ENCODE measurements at places on chromosomes 6 and 20.
A peak's percentile ranks its signal among the peaks of the same experiment; 100 is the strongest.

GRCh38 chr6:30329331-30329730, 2.6 kb downstream of the TRIM39 start:
- no peak for DNase-seq

DNA sequence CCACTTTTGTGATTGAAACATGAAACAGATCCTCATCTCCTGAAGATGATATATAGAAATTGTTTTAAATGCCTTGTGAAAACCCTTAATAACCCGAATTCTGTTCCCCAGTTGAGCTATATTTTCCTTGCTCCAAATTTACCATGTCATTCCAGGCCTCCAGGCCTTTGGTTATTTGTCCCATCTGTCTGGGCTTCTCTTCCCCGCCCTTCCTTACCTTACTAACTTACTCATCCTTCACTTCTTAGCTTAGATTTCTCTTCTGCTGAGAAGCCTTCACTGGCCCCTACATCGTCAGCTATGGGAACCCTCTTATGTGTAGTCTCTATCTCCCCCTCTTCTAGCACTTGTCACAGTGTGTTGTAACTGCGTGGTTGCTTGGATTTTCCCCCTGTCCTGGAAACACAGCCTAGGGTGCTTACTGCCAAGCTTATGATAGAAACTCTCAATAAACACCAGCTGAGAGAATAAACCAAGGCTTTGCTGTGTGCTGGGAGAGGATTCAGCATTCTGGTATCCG, 68.6 kb downstream of the SGK1 start:
- DNase-seq, result no peak

DNA sequence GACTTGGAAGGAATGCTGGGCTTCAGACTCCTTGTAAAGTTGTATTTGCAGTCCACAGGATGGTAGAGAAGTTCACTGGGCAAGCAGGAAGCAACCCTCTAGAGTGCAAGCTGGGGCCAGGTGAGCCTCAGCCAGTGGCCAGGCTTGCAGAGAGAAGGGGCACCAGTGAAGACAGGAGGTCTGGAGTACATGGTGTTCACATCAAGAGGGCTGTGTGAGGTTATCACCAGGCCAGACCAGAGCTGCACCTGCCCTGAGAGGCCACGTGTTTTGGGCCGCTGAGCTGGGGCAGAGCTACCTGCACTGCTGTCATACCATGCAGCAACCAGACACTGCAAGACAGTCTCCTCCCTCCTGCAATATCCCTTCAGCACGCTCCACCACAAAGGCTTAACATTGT, 79.0 kb downstream of the SH3BGRL2 start:
- DNase-seq, result no peak

- DNase-seq, result no peak
Measured at GRCh38 chr6:46715141-46715540, 20.0 kb downstream of the PLA2G7 start.

GRCh38 chr20:1861347-1861976, 33.7 kb upstream of the SIRPA start:
- DNase-seq, result no peak

DNA sequence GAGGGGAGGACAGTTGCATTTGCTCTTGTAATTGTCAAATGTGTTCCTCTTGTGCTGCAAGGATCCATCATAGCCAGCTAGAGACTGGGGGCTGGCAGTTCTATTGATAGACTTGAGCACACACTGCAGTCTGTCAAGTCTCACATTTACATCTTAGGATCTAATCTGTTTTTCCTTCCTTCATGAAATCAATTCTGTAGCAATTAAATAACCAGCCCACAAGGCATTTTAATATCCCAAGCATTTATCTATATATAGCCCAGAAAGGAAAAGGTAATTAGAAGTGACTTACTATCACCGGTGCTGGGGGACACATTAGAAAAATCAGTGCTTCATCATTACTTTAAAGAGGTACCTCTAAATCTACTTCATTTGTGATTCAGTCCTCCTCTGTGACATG, 143.0 kb upstream of the STXBP5 start:
- no peak for DNase-seq

- no peak for DNase-seq
Measured at GRCh38 chr20:47878601-47879027, 93.3 kb upstream of the SULF2 start.

GRCh38 chr6:110265273-110265672, 85.0 kb downstream of the CDC40 start:
- DNase-seq, result no peak

DNA sequence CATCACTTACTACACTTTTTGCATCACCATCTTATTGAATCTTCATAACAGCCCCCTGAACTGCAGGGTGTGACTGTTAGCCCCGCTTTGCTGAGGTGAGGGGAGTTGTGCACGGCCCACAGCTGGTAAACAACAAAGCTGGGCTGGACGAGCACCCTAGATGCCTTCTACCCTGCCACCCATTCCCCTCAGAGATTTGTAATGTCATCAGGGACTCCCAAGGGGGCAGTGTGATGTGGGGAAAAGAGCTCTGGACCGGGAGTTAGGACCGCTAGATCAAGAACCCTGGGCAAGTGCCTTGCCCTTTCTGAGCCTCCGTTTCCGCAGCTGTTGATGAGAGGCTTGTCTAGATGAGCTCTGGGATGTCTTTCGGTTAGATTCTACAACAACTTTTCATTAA, 20.9 kb downstream of the PKIG start:
- DNase-seq, result no peak

DNA sequence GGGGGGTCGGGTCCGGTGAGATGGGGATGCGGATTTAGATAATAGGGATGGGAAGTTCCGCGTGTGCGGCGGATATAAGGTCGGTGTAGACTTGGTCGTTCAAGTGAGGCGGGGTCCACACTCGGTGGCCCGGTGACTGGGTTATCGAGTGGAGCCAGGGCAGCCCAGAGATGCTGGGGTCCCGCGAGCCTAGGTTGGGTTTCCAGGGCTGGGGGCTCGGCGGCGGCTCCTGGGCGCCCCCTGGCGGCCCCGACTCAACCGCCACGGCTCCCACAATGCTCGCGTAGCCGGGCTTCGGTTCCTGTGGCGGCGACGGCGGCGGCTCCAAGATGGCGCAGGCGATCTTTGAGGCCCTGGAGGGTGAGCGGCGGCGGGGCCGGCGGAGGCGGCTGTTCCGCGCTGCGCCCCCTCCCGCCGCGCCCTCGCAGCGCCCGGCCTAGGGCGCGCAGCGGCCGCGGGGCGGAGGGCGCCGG, at the start of gene ZNF341:
TSS of gene ZNF341 (plus strand) at position 304 of the 473 bp plus-strand sequence. CDS start at position 330, 26 bp downstream.
- DNase-seq, result peak; percentile 74

DNA sequence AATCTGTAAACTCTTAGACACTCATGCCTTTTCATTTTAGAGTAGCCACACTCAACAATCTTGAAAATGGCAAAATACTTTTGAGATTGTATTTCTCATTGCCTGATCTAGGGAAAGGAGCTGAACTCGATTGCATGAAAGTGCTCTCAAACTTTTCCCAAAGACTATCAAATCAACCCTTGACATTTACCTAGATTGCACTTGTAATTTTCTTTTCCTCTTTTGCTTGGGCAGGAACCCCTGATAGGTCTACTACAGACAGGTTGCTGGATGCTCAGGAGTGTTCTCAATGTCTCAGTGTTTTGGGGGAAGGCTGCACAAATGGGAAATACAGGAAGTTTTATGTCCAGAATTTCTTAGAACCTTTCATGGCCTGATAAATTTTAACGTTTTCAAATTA, 468.0 kb upstream of the GJE1 start:
- DNase-seq, result no peak

GRCh38 chr20:1460275-1460674, 6.4 kb downstream of the NSFL1C start:
- DNase-seq, result no peak

- DNase-seq, result no peak
Measured at GRCh38 chr20:16816192-16816591, 68.0 kb downstream of the OTOR start.

DNA sequence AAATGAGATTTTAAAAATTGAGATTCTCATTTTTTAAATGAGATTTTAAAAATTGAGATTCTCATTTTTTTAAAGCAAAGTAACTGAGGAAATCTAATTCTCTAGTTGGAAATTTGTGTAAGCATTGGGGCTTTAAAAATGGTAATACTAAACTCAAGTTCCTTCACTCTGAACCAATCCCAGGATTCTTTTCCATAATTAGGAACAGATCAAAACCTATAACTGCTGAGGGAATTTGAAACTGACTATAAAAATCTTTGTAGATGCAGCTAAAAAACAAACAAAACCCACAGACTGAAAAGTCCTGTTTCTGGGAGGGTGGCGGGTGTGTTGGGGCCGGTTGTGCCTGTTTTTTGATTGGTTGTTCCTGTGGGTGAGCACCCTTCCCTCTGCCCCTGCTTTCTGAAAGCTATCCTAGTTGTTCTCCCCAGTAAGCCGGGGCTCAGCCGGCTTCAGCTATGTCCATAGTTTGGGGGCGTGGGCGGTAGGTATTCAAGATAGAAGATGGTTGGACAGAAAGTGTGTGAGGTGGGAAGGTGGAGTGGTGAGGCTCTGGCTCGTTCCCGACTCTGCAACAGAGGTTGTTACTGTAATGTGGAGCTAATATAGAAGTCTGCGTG, 49.3 kb downstream of the GFRA4 start:
- DNase-seq, result no peak

GRCh38 chr20:43379239-43379917, 78.3 kb upstream of the SRSF6 start:
- no peak for DNase-seq

- no peak for DNase-seq
Measured at GRCh38 chr6:134628154-134628553, 310.2 kb upstream of the SGK1 start.

- no peak for DNase-seq
Measured at GRCh38 chr6:971981-972640, 279.2 kb upstream of the EXOC2 start.

GRCh38 chr6:32151863-32152768, at the start of gene PRRT1:
PRRT1 (minus strand) TSS chr6:32151939; CDS start chr6:32151827, 112 bp downstream.
- no peak for DNase-seq

DNA sequence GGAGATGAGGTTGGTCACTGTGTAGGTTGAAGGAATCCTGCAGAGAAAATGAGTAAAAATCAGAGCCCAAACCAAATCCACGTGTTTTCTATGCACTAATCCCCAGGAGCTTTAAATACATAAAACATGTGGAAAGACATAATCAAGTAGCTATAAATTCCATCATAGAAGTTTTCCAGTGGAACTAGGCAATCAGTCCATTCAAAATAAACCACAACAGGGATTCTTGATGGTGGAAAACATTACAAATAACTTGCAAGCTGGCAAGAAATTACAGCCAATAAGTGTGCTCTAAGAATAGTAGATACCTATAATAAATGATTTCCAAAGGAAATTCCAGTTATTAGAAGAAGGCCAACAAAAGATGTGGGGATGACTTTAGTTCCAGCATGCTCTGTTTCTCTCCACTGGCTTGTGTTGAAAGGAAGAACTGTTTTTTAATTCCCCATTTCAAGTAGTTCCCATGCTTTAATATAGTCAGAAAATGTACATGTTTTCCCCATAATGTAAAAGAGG, 49.8 kb upstream of the ADGRG6 start:
- no peak for DNase-seq

DNA sequence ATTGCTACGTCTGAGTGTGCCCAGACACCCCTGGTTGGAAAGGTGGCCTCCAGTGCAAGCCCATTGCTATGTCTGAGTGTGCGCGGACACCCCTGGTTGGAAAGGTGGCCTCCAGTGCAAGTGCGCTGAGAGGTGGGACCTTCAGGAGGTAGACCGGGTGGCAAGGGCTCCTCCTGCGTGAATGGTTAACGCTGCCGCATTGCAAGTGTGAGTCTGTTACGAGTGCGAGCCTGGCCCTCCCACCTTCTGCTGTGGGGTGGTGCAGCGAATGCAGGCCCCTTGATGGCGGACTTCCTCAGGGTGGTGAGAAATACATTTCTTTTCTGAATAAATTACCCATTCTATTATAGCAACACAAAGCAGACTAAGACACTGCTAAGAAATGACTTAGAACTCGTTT, 208.8 kb downstream of the DLL1 start:
- no peak for DNase-seq

- no peak for DNase-seq
Measured at GRCh38 chr20:3248993-3249347, 10.0 kb upstream of the SLC4A11 start.

GRCh38 chr20:48750941-48751635, 76.7 kb downstream of the PREX1 start:
- no peak for DNase-seq

DNA sequence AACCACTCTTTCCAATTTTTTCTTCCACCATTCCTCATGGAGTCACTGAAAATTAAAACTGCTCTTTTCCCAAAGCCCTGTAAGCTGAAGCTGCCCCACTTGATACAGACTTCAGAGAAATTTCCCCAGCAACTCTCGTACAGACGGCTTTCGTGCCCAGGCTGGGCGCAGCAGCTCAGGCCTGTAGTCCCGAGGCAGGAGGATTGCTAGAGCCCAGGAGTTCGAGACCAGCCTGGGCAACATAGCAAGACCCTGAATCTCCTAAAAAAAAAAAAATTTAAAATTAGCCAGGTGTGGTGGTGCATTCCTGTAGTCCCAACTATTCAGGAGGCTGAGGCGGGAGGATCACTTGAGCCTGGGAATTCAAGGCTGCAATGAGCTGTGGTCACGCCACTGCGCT, 6.6 kb downstream of the PPDPF start:
- no peak for DNase-seq

DNA sequence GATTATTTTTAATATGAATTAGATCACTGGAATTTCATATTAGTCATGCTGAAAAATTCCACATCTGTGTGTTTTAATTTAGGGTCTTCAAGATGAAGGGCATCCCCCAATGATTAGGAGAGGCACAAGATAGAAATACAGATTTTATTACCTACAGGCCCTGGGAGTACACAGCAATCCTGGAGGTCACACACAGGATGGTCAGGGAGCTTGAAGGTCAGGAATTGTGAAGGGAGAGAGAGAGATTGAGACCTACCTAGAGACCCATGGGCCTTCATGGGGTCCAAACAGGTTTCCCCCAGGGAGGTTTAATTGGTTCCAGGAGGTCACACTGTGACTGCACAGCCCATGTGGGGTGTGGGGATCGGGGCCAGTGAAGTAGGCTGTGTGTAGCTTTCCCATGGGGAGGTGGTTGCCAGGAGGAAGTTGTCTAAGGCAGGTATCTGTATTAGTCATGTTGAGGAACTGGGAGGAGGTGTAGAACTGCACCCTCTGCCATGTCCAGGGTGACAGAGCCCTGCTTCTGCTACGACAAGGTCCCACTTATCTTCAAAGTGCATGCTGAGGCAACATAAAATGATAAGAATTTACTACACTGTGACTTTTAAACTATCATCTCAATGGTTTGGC, 18.3 kb downstream of the SNX9 start:
- DNase-seq, result no peak

DNA sequence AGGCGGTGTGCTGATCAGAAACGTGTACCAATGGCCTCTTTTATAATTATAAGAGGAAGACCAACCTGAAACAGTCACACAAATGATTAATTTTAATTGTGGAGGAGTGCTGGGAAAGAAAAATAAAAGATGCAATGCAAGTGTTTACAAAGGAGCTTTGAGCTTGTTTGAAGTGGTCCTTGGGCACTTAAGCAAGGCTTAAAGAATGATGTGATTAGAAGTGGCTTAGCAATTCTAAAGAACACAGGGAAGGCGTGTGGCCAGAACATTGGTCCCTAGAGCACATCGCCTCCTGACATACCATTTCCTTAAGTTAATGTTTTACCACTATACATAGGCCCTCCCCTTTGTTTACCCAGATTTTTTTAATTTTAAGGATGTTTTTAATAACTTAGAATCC, 26.1 kb downstream of the PTPN1 start:
- no peak for DNase-seq
